ENCODE measurements at places on chromosomes 11 and 22.
A peak's percentile ranks its signal among the peaks of the same experiment; 100 is the strongest.

DNA sequence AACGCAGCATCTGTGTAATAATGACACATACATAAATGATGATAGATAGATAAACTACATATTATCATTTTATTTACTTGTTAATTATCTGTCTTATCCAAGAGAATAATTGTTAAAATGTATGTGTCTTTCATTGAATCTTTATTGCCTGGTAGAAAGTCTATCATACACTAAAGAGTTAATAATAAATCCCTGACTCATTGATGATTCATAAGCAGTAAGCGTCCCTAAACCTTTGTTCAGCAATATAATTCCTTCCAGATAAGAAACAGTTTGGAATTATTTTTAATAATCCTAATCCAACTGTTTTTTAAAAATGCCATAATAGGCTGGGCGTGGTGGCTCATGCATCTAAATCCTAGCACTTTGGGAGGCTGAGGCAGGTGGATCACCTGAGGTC lies 655.6 kb upstream of the CNTN5 start:
- DNase-seq, result no peak

DNA sequence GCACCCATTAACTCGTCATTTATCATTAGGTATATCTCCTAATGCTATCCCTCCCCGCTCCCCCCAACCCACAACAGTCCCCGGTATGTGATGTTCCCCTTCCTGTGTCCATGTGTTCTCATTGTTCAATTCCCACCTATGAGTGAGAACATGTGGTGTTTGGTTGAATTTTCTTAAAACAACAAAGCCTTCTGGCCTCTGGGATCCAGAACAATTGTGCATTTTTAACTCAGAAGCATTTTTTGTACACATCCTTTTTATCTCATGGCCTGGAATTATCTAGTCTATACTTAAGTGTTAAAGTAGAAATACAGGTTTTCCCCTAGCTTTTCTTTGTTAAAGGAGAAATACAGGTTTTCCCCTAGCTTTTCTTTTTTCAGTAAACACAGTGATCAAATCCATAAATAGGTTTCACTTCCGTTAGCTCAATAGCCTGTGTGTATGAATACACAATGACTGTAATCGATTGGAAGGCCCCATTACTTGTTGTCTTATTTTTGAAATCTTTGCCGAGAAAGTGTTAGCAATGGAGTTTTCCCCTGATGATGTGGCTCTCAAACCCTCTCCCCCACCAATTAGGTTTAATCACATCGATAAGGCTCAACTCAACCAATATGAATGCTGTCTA lies 125.6 kb upstream of the PITPNB start:
- no peak for DNase-seq

DNA sequence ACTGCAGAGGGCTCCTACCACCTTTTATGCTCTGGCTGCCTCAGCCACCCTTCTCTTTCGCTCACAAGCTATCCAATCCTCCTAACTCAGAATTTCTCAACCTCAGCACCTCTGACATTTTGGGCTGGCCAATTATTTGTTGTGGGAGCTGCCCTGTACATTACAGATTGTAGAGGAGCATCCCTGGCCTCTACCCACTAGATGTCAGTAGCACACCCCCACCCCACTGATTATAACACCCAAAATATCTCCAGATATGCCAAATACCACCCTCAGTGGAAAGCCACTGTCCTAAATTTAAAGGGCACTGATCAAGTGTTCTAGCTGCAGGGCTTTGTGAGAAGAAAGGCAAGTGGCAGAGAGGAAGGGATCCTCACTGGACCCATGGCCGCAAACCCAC lies 443.1 kb downstream of the SOX6 start:
- no peak for DNase-seq

- DNase-seq, result no peak
Measured at GRCh38 chr11:11244470-11245080, 108.5 kb downstream of the CSNK2A3 start.

- DNase-seq, result no peak
Measured at GRCh38 chr11:62116451-62116850, 7.4 kb upstream of the INCENP start.

GRCh38 chr22:21009638-21010425 lies 5.1 kb upstream of the P2RX6 start:
- DNase-seq, result no peak

- peak; percentile 32 for DNase-seq
Measured at GRCh38 chr11:27423125-27423524, 49.5 kb downstream of the LGR4 start.

DNA sequence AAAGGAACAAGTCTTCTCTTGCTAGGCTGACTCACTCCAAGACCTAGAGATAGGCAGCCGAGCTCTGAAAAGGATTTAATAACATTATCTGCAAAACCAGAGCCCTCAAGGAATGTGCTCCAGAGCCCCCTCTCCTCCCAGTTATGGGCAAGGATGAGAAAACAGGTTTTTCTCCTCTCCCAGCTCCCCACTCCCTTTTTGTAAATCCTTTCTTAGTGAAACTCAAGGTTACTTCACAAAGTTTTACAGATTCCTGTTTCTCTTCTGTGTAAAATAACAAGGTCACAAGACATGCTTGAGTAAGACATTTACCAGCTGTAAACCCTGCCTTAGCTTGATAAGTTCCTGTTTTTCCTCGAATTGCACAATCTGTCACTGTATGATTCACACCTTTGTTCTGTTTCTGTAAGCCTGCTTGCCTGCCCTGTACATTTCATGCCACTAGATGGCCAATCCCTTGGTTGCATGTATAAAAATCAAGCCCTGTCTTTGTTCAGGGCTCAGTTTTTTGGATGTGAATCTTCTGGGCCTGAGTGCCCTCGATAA lies 489.4 kb downstream of the KCNA4 start:
- peak; percentile 24 for DNase-seq

GRCh38 chr11:46050003-46050461 lies 71.2 kb downstream of the PHF21A start:
- peak; percentile 78 for DNase-seq

DNA sequence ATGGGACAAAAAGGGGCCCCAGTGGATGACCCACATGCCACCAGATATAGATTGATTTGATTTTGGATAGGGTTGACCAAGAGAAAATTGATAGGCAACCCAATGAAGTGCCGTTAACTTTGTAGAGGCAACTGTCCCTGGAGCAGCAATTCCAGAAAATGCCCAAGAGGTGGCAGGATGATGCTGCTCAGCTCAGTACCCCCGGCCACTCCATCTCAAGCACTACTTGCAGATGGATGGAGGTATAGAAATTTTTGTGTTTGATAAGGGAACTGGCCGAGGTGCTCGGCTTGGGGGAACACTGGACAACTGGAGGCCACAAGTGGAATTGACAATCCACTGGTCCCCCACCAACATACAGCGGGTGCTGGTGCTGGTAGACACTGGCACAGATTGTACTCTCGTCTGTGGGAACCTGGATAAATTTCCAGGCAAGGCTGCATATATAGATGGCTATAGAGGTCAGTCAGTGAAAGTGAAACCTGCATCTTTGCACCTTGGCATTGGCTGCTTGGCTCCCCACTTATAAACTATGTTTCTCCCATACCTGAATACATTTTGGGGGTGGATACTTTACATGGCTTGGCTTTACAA lies 86.3 kb downstream of the CCDC83 start:
- DNase-seq, result peak; percentile 27

DNA sequence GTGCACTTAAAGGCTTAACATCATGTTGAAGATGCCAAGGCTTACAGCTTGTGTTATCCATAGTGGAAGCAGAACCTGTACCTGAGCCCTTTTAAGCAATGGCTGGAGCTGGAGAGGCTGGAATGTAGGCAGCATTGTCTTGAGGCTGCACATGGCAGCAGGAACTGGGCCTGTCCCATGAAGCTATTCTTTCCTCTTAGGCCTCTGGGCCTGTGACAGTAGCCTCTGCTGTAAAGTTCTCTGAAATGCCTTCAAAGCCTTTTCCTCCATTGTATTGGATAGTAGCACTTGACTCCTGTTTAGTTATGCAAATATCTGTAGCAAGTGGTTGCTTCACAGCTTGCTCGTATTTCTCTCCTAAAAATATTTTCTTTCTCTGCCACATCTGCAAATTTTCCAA lies 127.4 kb upstream of the ANO5 start:
- no peak for DNase-seq

DNA sequence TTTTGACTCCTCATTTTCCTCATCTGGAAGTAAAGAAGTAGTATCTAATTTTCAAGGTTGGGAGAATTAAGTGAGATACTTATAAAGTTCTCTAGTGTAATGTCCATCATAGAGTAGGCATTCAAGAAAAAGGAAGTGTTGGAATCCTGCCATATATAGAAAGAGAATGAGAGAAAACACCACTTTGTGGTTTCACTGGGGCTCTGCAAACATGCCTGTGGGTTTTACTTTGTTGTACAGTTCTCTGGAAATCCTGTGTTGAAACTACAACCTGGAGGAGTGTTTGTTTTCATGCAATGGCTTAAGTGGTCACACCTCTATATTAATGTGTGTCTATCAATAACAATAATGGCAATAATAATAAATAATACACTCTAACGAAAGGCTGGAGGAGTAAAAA lies 741.7 kb downstream of the NELL1 start:
- DNase-seq, result no peak

DNA sequence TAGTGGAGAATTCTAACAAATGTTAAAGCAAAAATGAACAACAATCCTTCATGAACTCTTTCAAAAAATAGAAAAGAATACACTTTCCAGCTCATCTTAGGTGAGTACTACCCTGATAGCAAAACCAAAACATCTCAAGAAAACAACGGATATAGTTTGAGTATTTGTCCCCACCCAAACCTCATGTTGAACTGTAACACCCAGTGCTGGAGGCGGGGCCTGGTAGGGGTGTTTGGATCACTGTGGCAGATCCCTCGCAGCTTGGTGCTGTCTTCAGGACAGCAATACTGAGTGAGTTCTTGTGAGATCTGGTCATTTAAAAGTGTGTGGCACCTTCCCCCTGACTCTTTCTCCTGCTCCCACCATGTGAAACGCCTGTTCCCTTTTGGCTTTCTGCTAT lies 27.0 kb downstream of the NCAPD3 start:
- DNase-seq, result no peak

GRCh38 chr11:123061403-123062157 lies at the start of gene HSPA8:
TSS of gene HSPA8 (minus strand) at chr11:123062136. CDS start at chr11:123061324, 812 bp downstream.
- no peak for DNase-seq

DNA sequence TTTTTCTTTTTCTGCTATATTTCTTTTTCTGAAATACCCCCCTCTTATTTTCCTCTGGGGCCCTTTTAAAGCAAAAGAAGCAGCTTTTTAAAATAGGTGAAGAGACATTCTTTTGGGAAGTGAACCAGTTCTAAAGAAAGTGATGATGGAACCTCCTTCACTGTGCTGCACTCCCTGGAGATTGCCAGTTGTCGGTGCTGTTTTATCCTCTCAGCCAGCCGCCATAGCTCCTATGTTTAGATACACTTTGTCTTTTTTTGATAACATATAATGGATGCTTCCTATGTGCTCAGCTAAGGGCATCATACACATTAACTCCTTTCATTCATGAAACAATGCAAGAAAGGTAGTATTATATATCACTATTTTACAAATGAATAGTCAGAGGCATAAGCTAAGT lies 14.0 kb downstream of the CFAP300 start:
- no peak for DNase-seq

DNA sequence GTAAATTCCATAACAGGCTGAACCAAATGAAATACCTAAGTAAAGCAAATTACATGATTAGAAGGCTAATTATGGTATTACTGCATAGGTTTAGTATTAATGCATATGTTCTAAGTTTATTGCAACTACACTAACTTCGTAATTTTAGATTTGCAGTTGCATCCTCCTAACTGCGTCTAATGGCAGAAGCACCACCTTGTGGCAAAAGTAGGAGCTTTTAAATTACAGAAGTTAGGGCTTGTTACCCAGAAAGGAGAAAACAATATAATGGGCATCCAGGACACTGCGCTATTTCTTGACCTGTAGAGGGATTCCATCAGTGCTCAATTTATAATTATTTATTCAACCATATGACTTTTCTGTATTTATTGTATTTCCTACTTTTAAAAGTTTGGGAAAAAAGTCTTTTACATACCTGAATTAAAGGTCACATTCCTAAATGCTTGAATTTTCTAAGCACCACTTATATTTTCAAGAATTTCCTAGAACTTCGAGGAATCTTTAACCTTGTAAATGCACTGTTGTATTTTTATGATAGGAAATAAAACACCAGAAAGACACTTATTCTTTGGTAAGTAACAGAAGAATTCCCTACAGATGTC lies 16.3 kb upstream of the GPR83 start:
- DNase-seq, result peak; percentile 20

GRCh38 chr11:90493379-90493778 lies 270.5 kb upstream of the CHORDC1 start:
- DNase-seq, result no peak

GRCh38 chr11:130832566-130833425 lies 83.5 kb downstream of the SNX19 start:
- no peak for DNase-seq

GRCh38 chr11:35803115-35803514 lies 140.5 kb downstream of the TRIM44 start:
- DNase-seq, result no peak

DNA sequence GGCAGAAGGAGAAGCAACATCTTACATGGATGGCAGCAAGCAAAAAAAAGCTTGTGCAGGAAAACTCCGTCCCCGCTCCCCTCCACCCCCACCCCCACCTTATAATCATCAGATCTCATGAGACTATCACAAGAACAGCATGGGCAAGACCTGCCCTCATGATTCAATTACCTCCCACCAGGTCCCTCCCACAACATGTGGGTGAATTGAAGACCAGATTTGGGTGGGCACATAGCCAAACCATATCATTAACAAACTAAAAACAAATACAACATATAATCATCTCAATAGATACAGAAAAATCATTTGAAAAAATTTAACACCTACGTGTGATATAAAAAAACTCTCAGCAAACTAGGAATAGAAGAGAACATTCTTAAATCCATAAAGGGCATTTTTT lies 88.8 kb downstream of the BUD13 start:
- DNase-seq, result no peak

- DNase-seq, result no peak
Measured at GRCh38 chr11:76962583-76963416, 71.4 kb upstream of the B3GNT6 start.

GRCh38 chr11:31823644-31824331 lies 12.7 kb upstream of the PAX6 start:
- DNase-seq, result no peak

GRCh38 chr11:15194671-15195415 lies 80.1 kb downstream of the INSC start:
- DNase-seq, result no peak

DNA sequence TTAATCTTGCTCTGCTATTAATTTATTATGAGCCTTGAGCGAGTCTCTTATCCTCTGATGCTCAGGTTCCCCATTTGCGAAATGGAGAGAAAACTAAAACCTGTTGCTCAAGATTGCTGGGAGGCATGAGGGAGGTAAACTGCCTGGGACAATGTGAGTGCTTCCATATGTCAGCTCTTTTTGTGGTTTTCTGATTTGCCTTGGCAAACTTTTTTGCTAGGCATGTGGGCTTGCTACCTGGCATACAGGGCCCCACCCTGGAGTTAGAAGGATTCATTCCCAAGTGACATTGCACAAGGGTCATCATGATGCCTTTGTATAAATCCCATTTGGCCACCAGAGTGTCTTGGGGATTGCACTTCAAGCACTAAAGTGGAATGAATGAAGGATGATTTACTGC lies 22.4 kb downstream of the TSPAN18 start:
- no peak for DNase-seq

Measured in fibroblast of skin of left quadriceps (primary cell).